SK-MEL-5 (cell line): ENCODE measurements at places on chromosomes 5 and 9.

- DNase-seq, result peak; percentile 65
Measured at GRCh38 chr5:95072281-95072680, 212.6 kb downstream of the MCTP1 start.

DNA sequence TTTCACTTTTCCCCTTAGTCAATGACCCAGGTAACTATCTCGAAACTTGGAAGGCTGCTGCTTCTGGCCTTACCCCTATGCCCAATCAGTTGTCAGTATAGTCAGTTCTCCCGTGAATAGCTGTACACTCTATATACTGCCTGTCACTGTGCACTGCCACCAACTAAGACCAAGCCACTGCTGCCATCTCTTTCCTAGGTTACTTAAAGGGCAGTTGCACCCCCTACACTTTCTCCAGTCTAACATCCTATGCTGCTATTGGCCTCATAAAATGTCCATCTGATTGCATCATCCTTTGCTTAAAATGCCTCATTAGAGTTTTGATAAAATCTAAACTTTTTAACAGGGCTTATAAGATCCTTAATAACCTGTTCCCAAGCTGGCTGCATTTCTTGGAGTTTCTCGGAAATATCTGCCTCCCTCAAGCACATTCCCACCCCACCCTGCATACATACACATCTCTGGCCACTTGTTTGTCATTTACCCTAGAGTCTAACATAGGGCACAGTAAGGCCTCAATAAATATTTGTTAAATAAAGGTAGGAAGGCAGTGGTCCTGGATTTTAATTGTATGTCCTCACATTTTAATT lies 32.8 kb upstream of the TNFAIP8 start:
- no peak for DNase-seq

DNA sequence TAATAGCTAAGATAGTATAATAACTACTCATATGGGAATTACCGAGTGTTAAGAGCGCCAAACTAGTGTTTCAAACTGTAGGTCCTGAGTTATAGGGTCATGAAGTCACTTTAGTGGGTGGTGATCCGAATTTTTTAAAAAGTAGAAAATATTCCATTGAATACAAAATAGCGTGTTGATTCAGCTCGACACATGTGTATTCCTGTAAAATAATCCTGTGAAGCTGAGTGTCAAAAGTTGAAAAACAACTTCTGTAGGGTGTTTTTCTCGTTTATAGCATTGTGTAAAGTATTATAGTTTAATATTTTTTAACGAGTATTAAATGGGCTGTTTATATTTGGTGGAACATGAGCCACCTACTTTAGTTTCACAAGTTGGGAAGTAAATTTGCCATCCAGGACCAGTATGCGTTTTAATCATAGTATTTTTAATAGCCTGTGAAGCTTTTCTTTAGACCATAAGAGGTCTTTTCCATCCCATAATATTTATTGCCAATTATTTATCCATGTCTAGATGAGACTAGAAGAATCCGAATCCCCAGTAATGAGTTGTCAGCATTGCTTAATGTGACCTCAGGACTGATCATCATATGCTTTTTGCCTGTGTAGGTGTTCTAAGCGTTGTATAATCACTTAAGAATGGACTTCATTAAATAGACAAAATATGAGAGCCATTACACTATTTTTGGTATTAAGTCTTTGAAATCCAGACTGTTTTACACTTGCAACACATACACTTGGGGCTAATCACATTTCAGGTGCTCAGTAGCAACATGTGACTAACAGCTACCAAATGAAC lies 84.1 kb downstream of the PTPDC1 start:
- DNase-seq, result no peak

GRCh38 chr5:159777049-159777660 lies 139.1 kb upstream of the ADRA1B start:
- no peak for DNase-seq

DNA sequence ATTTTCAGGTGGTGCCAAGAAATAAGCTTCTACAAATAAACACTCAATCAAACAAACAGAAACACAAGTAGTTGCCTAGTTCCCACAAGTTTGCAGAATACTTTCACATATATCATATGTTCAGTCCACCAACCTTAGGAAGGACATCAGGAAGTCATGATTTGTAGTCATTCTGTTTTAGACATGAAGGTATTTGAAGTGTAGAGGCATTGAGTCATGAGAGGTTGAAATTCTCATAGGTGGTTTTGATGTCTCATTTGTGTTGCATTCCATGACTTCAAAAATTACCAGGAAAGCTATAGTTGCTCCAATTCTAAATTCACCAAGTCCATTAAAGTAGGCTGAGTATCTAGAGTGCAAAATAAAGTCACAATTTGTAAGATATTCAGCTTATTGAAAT lies 159.0 kb downstream of the KCTD16 start:
- DNase-seq, result no peak

- no peak for DNase-seq
Measured at GRCh38 chr9:89684218-89684617, 79.4 kb downstream of the GADD45G start.

DNA sequence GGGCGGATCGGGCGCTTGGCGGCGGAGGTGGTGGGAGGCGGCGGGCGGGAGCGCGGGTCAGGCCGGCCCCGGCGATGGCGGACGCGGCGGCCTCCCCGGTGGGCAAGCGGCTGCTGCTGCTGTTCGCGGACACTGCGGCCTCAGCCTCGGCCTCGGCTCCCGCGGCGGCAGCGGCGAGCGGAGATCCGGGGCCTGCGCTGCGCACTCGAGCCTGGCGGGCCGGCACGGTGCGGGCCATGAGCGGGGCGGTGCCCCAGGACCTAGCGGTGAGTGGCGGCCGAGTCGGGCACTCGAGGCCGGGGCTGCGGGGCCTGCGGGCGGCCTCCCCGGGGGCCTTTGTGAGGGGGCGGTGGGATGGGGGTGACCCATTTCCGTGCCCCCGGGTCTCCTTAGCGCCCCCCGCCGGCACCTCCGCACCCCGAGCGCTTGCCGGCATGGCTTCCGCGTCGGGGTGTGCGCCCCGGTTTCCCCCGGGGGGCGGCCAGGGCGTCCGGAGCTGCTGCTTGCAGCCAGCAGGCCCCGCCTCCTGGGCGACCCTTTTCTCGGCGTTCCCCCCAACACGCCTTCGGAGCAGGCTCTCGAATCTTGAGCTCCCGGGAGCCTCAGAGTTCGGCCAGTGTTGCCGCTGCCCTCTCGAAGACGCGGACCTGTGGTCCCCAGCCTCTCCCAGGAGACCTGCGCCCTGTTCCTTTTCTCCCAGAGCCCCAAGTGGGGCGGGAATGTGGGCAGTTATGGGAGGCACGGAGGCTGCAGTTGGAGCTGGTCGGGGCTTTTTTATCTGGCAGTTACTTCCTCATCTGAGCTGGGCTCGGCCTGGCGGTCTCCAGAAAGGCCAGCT lies 456 bp downstream of the KDM3B start:
- peak; percentile 44 for DNase-seq

DNA sequence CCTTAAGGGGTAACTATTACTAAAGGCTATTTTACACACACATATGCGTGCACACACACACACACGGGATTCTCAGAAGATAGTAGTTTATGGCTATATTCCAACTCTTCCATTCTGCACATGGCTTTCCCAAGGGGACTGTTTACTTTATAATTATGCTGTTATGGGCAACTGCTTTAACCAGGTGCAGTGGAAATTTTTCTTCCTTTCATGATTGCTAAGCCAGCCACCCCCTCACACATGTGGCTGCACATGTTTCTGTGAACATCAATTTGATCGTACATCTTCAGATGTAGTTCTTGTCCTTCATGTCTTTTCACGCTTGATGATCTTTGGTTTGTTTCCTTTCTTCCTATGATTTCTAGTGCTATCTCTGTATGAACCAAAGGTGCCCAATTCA lies 37.0 kb downstream of the MRPS30 start:
- DNase-seq, result no peak

DNA sequence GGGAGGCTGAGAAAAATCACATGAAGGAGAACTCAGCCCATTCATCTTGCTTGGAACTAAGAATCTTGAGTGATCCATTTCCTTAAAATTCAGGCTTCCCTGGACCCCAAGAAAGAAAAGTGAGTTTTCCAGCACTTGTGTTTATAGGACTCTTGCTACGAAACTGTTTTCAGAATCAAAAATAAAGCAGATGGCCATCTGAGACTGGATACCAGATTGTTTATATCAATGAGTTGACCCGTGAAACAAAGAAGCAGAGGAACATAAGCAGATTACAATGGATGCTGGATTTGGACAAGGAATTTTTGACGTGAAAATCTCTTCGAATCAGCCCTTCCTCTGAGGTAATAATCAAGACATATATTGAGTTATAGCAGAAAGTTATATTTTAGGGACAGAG lies 223.2 kb downstream of the SYK start:
- no peak for DNase-seq
